Activated T-cell treated with anti-CD3 and anti-CD28 coated beads, Interleukin-2, amount 50 U/mL, for 72 hours (primary cell): ENCODE measurements at places on chromosomes 2 and 18.

DNA sequence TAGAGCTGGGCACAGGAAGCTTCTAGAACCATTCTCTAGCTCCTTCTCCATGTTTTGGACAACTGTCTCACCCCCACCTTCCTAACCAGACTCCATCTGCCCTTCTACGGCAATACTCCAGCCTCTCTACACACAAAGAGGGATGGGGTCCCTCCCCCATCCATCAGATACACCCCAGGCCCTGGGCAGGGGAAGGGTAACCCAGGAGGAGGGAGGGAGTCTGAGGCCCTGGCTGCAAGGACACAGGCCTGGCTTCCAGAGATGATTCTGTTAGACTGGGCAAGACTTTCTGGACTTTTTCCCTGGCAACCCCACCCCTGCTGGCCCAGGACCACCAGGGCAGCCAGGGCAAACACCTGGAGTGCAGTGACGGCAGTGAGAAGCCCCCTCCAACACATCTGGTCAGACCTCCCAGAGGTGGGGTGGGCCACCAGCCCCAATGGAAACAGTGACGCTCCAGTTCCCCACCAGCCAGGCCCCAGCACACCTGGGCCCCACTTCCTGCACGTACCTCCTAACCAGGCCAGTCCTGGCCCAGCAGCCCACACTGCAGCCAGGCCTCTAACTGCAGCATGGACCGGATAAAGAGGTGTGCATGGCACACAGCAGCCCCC lies 6.5 kb downstream of the CYP26B1 start:
- no peak for DNase-seq

DNA sequence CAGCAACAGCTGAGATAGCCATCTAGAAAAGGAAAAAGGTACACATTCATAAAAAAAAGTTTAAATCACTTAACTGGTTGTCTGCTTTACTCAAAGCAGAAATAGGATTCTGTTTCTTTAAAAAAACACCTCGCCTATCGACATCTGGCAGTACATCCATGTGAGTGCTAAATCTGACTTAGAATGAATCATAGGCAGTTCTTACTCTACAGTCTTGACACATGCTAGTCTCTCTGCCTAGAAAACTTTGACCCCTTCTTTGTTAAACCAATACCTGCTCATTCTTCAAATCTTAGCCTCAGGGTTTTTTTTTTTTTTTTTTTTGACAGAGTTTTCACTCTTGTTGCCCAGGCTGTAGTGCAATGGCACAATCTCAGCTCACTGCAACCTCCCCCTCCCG lies 37.1 kb upstream of the GPR75 start:
- DNase-seq, result no peak

DNA sequence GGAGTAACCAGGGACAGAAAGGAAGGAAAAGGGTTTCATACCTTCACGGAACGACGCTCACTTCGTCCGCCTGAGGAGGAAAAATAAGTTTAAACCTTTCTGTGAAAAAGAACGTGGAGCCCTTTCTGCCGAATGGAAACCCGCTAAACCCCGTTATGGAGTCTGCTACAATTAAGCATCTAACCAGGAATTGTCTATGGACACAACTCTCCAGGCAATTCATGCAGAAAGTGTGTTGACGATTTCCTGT lies 528 bp upstream of the PPP4R3B start:
- no peak for DNase-seq

DNA sequence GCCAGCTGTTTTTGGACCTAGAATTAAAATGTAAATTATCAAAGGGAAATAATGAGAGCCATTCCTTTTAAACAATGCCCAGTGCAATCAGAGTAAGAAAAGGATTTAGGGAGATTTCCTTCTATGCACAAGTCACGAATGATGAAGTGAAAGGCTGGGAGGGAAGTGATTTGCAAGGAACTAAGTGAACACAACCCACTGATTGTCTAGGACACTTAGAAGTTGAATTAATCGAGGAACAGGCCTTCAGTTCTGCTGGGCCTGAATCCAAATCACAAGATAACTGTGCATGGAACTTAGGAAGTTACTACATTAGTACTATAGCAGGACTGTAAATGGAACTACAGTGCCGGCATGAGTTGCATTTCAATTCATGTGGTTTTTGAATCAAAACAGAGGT lies 17.7 kb downstream of the MAP2 start:
- no peak for DNase-seq

DNA sequence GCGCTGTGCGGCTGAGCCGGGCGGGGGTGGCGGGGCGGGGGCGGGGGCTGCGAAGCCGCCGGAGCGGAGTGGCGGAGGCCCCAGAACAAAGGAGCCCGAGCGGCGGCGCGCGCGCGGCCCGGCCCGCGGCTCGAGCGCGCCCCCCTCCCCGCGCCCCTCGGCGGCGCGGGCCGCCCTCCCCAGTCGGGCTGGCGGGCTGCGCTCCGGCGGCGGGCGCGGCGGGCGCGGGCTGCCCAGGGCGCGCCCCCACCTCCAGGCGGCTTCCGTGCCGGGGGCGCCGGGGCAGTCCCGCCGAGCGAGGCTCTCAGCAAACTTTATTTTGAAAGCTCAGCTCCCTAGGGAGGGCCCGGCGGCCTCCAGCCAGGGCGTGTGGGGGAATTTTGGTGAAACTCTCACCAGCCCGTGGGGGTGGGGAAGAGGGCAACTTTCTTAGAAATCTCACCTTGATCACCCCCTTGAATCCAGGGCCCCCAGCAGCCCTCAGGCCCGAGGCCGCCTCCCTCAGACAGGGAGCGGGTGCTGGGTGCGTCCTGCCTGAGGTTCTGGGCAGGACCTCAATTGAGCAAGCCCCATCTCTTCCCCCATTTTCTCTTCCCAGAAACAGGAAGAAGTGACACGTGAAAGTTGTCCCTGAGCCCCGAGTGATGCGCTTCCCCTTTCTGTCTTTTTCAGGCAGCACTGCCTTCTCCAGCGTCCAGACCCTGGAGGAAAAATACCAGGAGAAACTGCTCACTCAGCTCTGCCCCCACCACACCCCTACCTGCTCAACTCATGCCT lies 786 bp downstream of the TET3 start:
- DNase-seq, result peak; percentile 69

- no peak for DNase-seq
These were observed 67.0 kb upstream of the LYPD6B start for GRCh38 chr2:148971547-148971946.

GRCh38 chr2:226312155-226312554 lies 487.5 kb downstream of the IRS1 start:
- DNase-seq, result no peak

DNA sequence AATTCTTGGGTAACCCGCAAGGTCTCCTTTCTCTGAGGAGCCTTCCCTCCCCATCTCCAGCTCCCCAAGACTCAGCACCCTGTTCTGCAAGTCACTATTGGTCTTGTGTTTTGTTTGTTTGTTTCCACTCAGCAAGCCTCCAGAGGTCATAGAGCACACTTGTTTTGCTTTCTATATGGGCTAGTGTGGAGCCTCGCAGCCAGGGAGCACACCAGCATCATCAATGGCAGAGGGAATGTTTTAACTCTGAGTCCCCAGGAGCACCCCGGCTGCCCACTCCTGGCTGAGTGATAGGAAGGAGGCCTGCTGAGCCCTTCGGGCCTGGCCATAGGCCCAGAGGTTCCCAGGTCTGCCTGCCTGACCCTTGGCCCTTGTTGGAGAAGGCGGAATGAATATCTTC lies 36.6 kb downstream of the GLI2 start:
- DNase-seq, result no peak

- DNase-seq, result no peak
These were observed 20.4 kb upstream of the ERCC3 start for GRCh38 chr2:127314193-127314988.

DNA sequence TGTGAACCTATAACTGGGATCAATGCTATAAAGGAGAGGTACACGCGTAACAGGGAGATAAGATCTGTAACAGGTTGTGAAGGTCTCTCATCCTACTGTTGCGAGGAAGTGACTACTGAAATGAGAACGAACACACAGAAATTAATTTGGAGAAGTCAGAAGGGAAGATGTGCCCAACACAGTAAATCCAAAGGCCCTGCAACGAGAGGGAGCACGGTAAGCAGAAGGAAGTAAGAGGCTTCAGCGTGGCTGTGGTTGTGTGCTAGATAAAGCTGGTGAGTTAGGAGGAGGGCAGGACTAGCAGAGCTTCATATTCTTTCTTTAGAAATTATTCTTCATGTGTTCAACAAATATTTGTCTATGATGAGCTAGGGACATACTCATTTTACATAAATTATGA lies 2.5 kb upstream of the ATG16L1 start:
- DNase-seq, result no peak

- no peak for DNase-seq
These were observed 11.6 kb downstream of the ATP6V1C2 start for GRCh38 chr2:10732924-10733565.

DNA sequence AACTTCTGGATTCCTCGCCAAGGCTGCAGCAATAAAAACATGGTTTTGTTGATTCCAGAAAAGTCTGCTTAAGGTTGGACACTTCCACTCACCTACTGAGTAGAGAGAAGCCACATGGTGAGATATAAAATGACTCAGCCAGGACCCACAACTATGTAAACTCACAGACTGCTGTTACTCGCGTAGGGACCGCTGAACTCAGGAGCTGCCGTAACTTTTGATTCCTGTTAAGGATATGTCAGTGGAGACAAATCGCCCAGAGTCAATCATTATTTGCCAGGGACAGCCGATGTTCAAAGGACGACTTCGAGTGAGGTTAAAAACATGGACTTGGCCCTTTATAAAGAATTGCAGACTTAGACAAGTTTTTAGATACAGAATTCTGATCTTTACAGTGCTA lies 25.6 kb downstream of the CYB5A start:
- DNase-seq, result no peak

DNA sequence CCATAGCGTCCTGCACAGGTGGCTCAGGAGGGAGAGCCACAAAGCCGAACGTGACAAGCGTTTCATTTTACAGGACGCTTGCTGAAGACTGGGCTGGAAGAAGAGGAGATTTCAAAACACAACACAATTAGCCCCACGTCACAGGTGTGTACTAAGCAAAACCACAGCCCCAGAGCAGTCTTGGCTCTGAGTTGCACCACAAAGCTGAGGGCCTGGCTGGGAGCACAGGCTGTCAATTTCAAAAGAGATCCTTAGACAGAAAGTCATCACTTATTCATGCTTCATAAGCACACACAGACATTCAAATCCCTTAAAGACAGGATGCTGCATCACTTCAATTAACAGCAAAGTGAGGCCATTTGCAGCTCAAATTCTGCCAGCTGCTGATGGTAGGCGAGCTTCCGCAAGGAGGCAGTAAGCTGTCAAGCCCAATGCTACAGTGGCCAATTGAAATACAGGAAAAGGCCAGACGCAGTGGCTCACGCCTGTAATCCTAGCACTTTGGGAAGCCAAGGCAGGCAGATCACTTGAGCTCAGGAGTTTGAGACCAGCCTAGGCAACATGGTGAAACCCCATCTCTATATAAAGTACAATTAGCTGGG lies 79.6 kb downstream of the SKA1 start:
- no peak for DNase-seq

DNA sequence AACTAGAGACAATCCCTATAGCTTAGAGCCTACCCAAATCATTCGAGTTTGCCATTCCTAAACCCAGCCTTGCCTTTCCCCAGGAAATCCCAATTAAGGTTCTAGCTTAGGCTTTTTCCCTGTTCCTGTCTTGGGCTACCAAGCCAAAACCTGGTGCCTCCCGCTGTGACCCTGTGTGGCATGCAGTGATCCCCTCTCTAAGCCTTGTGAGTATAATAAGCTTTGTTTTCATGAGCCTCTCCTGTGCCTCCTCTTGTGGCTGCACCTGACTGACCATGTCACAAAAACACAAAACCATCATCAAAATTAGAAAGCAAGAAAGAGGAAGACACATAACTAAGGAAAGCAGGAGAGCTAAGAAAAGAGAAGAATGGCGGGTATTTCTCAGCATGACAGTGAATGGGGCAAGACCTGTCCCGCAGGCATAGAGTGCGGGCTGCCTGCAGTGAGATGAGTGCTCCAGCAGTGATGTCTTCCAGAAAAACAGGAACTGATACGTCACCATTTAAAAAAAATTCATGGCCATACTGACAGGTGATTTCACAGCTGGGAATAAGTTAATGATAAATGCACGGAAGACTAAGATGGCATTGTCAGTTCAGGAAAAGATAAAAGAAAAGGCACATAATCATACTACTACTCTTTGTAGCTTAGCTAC lies 9.2 kb upstream of the PAIP2B start:
- DNase-seq, result no peak

DNA sequence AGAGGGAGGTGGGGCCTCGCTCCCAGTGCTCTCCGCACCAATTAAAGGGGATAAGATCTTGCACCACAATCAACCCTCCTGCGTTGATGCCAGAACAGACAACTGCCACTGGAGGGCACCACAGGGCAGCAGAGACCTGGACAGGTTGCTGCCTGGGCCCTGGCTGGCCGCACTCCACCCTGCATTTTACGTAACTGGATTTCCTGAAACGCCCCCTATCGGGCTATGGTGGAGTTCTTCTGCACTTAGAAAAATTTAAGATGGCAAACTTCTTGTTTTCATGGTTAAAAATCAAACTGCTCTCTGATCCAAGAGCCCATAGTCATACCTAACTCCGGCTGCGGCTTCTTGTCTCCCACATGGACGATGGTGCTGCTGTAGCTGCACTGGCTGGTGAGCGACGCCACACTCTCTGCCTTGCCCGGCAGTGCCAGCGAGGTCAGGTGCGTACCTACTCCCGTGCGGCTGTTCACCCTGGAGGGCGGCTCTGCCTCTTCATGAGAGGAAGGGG lies 16.8 kb upstream of the HES6 start:
- DNase-seq, result peak; percentile 84

- DNase-seq, result no peak
These were observed 20.5 kb upstream of the KIF3C start for GRCh38 chr2:26002632-26003310.

- DNase-seq, result no peak
These were observed 32.1 kb downstream of the WDR33 start for GRCh38 chr2:127778850-127779249.

DNA sequence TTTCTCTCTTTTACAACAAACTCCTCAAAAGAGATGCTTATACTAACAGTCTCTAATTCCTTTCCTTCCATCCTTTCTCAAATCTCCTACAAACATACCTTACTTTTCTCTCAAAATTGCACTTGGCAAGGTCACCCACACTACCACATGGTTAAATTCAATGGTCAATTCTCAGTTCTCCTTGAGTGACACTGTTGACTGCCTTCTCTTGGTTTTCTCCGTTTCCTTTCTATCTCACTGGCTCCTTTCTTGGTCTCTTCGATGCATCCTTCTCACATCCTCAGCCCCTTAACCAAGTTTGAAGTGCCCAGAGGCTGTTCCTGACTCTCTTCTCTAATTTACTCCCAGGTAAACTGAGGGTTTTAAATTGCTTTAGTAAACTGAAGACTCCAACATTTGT lies 12.5 kb downstream of the C1D start:
- DNase-seq, result no peak

DNA sequence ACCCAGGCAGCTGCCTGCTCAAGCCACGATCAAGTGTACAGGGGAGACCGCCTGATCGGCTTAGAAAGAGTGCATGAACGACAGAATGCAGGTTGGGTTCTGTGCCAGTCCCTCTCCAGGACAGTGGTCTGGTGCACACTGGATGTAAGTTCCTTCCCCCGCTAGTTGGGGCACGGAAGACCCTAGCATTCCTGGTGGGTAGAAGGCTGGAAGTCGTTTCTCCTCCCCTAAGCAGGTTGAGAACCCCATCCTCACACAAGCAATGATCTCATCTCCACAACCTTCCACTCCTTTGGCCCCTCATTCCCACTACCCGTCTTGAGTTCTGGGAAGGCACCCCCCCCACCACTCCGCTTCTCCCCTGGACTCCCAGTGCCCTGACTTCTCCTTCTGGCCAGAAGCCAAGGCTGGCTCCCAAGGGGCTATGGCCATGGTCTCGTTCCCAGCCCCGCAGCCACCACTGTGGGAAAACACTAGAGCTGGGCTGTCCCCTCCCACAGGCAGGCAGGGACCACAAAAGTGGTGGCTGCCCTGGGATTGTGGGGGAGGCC lies 1.4 kb upstream of the ANKRD39 start:
- no peak for DNase-seq

- DNase-seq, result no peak
These were observed 78.2 kb downstream of the COA5 start for GRCh38 chr2:98530114-98530513.
